ENCODE measurements at places on chromosomes 5 and 9.

DNA sequence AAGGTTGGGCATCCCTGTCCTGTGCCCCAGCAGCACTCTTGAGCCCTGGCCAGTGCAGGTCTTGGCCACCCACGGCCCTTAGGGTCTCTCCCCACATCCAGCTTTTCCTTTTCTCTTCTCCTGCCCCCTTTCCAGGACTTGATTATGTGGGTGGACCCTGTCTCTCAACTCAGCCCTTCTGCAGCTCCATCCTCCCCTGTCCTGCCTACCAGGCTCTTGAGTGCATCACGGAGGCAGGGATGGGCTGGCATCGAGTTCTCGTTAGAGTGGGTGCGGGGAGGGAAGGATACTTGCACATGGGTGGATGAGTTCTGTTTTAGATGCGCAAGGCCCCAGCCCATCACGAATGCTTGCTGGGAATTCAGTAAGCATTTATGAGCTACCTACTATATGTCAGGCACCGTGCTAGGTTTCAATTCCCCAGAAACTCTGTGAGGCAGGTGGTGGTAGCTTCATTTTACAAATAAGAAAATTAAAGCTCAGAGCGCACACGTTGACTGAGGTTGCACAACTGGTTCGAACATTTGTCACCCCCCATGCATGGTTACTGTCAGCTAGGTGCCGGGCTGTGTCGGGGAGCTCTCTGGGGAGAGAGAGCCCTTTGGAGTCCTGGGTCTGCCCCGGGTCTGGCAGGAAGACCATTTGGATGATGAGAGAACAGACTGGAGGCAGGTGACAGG is 144.6 kb upstream of the PITX1 start:
- DNase-seq, result no peak

- DNase-seq, result no peak
Observed at GRCh38 chr5:135194573-135195269, 160.7 kb upstream of the PITX1 start.

- no peak for DNase-seq
Observed at GRCh38 chr5:170795154-170795553, 11.6 kb downstream of the GABRP start.

DNA sequence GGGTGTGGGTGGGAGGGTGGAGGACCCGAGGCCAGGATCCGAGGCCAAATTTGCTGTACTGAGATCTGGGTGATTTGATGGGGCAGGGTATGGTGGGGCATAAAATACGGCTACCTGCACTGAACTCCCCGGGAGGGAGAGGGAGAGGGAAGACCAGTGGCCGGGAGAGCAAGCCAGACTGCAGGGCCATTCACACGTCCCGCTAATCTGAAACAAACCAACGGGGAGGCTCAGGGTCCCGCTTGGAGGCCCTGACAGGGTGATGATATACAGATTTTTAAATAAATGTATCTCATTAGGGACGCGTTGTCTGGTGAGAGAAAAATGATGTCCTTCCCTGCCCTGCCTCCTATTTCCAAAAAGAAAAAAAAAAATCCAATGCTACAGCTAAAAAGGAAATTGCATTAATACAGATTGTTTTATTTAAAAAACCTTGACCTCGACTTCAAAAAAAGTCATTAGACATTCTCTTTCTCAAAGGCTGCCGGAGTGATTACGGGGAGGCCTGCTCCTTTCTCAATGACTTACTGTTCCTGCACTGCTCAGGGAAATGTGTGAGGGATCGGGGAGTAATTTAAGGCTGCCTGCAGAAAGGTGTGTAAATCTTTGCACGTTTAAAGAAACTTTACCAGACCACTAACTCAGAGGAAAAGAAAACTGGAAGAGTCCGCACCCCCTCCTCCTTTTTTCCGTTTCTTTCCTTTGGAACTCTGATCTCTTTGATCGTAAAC is 11.5 kb upstream of the PRRX2 start:
- DNase-seq, result no peak

GRCh38 chr9:105500108-105500766 is 52.4 kb downstream of the FSD1L start:
- no peak for DNase-seq

GRCh38 chr5:72955143-72955767 is 586 bp upstream of the FCHO2 start:
- no peak for DNase-seq

DNA sequence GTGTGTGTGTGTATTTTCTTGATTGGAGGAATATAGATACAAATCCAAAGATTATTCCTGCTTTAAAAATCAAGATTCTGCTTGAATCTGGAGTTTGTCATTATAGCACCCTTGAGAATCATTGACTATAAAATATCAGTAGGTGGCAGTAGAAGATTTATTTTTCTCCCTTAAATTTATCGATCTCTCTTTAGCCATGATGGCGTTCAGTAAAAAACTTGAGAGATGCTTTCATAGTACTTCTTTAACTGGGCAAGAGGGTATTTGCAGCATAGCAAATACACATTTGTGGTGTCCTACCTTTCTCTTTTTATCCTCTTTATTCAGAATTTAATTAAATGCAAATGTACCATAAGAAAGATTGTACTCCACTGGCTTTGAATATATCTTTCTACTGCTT is 307.7 kb downstream of the ADGRV1 start:
- DNase-seq, result no peak

DNA sequence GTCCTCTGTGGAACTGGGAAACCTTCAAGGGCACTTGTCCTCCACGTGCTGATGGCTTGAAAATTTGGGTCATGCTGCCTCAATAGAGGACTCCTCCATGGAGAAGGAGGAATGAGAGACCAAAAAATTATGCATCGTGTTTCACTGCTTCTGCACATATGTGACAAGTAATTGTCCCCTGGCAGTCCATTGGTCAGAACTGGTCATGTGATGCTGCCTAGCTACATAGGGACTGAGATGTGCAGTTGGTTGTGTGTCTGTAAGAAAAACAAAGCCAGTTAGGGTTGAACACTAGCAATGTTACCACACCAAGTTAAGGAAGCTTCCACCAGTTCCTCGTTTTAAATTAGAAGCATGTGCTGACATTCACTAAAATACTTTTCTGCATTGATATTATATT is 201.9 kb upstream of the ANKH start:
- no peak for DNase-seq

GRCh38 chr9:87546704-87547103 is 49.0 kb downstream of the DAPK1 start:
- no peak for DNase-seq

DNA sequence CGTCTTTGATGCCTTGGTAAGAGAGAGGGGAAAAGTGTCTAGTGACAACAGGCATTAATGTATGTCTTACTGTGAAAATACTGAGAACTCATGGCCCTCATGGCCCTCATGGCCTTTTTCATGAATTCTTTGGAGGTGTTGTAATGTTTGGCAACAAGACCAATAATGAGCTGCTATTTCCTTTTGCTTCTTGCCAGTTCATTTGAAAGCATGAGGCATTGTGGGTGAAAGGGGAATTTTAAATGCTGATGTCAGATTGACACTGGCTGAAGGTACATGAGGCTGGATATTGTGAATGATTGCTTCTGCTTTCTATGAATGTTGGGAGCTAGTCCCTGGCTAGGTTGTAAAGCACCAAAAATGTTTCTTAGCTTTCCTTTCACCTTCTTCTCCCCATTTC is 79.2 kb downstream of the DOCK2 start:
- no peak for DNase-seq

DNA sequence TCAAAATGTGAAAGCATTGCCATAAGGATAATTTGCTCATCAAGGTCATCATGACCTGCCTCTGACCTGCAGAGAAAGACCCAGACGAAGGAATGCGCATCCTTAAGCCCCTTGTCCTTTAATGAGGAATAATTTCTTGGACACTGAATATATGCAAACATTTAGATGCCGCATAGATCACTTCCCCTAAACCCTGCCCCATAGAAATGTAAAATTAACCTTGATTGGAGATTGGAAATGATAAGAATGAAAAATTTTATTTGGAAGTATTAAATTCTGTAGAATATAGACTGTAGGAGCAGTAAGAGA is 233.1 kb downstream of the ARHGAP26 start:
- no peak for DNase-seq

DNA sequence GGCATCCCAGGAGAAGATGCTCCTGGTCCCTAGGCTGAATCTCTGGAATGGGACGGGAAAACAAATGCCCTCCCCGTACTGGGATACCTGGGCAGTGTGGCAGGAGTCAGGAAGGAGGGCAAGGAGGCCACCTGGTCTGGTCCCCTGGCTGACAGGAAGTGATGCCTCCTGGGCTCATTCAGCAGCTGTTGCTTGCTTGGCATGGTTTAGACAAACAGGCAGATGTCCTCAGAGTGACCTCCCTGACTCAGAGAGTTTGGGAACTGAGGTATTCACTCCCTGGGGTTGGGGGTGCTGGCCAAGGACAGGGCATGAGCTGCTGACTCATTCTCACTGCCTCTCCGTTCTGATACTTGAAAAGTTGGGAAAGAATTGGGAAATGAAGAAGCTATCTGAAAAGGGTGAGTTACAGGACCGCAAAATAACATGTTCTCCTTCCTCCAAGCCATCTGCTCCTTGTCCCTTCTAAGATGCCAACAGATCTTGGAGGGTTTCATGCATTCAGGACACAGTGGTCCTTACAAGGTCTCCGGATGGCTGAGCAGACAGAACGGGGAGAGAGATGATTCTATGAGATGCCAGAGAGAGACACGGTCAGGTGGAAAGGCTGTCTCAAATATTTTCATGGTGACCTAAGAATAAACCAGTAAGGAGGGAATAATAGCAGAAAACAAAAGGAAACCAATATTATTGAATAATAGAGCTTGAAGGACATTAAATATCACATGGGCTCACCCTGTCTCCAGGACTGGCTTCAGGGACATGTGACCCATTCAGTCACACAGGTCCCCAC is 534.5 kb downstream of the BNC2 start:
- no peak for DNase-seq

- no peak for DNase-seq
Observed at GRCh38 chr5:143041972-143042770, 272.0 kb downstream of the ARHGAP26 start.

DNA sequence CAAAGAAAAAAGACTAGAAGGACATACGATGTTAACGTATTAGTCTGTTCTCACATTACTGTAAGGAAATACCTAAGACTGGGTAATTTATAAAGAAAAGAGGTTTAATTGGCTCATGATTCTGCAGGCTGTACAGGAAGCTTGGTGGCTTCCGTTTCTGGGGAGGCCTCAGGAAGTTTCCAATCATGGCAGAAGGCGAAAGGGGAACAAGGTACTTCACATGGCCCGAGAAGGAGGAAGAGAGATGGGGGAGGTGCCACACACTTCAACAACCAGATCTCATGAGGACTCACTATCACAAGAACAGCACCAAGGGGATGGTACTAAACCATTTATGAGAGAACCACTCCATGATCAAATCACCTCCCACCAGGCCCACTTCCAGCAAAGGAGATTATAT is 110.1 kb downstream of the CARTPT start:
- DNase-seq, result no peak

GRCh38 chr9:137032858-137033257 is 970 bp upstream of the FUT7 start:
- no peak for DNase-seq

- no peak for DNase-seq
Observed at GRCh38 chr5:113505181-113505580, 8.3 kb upstream of the YTHDC2 start.

DNA sequence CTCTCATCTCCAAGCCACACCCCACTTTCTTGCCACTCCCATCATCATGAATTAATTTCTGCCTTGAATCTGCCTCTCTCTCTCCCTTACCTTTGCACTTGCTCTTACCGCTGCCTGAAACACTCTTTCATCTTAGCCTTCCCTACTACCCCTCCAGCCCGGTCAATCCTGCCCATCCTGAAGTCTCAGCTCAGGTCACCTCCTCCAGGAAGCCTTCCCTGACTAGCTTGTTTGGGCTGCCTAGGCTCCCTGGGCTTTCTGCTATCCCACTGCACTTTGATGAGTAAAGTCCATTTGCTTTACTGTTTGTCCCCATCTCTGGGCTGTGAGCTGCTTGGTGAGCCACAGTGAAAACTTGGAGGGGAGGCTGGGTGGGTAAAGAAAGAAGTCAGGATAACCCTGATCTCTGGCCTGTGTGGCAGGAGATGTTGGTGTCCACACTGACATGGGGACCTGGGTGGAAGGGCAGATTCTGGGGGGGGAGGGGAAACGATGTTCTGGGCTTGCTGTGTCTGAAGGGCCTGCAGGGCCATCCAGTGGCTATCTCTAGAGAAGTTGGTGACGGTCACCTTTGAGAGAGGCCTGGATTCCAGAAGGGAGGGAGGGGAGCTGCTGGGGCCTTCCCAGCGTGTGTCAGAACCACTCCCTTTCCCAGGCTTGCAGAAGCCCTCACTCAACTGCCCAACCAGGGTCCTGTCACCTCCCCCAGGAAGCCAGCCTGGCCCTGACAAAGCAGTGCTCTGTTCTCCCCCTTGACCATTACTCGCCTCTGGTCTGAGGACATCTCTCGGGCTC is 75.0 kb upstream of the DAB2IP start:
- DNase-seq, result no peak

DNA sequence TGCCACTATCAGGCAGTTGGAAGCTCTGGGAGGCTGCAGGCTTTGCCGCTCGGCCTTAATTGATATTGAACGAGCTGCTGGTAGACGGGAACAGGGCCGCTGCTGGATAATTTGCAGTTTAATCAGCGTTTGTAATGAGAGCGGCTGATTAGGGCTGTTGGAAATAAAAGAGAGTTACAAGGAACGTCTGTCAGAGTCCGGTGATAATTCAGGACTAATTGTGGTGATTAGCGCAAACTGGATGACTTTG is 68.2 kb upstream of the TBCA start:
- no peak for DNase-seq

DNA sequence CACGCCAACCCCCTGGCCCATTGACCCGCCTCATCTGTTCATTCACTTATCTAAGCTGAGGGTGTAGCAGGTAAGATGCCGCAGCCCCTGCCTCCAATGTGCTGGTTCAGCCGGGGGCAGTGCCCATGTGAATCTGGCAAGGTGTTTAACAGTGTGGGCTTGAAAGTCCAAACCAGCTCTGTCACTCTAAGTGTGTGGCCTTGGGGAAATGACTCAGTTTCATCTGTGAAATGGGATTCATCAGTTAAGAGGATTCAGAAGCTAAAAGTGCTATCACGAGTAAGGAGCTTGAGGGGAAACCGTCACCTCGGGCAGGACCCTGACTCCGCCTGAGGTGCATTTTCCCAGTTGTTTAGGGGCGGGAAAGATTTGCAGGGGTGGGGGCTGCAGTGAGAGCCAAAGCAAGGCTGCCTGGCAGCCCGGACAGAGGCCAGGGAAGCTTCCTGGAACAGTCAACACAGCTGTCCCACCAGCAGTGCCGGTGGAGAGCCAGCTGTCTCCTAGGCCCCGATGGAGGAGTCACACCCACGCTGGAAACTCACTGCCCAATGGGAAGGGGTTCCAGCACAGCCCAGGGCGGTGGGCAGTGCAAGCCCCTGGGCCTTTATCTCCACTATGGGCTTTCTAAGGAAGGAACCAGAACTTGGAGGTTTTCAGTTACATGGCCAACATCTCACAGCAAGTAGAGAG is 9.7 kb upstream of the URM1 start:
- no peak for DNase-seq

DNA sequence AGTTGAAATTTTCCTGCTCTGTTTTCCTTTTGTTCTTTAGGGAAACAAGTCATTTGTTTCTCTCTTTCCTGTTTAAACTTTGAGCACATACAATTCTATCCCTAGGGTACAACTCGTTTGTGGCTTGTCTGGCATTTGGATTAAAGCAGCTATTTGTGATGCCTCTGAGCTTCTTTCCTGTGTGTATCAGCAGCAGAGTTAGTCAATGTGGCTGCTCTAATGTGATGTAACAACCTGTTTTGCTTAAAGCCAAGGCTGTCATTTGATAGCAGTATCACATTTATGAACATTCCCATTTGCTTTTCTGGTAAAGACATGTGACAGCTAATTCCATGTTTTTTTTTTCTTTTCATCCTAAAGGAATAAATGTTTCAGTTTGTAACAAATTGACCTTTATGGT is 314.3 kb upstream of the CHD1 start:
- DNase-seq, result no peak

- no peak for DNase-seq
Observed at GRCh38 chr9:121807823-121808278, 156.4 kb downstream of the DAB2IP start.

Data from stimulated activated CD4-positive, alpha-beta T cell treated with anti-CD3 and anti-CD28 coated beads, Interleukin-2, amount 100 ng/mL, for 48 hours (primary cell).